ENCODE measurements at places on chromosomes 4 and X.

DNA sequence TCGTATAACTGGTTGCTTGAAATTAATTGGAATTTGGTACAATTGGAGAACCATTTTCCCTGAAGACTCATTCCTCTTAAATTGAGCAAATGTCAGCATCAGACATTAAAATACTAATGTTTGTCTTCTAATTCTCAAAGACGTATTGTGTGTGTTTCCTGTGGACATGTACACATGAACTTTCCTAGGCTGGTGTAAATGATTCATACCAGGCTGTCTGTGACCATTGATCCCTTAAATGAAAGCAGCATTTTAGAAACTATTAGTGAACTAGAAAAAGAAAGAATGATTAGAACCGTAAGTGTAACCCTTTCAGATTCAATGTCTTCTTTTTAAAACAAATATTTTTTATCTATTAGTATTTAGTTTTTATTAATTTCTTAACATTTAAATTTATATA, 332.9 kb downstream of the PPP3CA start:
- DNase-seq: no peak

DNA sequence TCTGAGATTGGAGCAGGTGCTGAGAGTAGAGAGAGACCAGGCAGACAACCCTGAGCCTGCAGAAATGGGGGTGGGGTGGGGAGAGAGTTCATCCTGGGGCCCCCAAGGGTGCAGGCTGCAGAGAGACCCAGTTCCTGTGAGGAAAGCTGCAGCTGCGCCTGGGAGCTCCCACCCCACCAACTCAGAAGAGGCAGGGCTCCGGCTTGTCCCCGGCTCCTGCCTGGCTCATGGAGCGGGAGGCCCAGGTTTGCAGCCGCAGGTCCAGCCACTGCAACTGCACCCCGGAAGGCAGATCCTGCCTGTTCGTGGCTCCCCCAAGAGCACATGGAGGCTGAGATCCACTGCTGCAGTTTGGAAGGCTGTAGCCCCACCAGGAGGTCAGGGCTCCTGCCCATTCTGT, 44.2 kb upstream of the DGKK start:
- no peak for DNase-seq

- DNase-seq: no peak
Measured at GRCh38 chr4:145453163-145453520, 28.5 kb upstream of the SMAD1 start.

GRCh38 chrX:107452581-107452980, 3.1 kb downstream of the FRMPD3 start:
- DNase-seq: no peak

- no peak for DNase-seq
Measured at GRCh38 chr4:136088211-136088867, 1444.0 kb downstream of the PCDH18 start.

GRCh38 chrX:40543661-40544328, 37.0 kb upstream of the ATP6AP2 start:
- no peak for DNase-seq

DNA sequence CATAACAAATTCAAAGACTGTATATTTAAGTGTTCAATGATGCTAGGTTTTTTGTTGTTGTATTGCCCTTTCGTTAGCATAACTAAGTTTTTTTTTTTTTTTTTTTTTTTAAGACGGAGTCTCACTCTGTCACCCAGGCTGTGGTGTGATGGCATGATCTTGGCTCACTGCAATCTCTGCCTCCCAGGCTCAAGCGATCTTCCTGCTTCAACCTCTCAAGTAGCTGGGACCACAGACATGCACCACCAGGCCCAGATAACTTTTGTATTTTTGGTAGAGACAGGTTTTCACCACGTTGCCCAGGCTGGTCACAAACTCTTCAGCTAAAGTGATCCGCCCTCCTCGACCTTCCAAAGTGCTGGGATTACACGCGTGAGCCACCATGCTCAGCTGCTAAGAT, 7.0 kb downstream of the SH3BGRL start:
- no peak for DNase-seq

DNA sequence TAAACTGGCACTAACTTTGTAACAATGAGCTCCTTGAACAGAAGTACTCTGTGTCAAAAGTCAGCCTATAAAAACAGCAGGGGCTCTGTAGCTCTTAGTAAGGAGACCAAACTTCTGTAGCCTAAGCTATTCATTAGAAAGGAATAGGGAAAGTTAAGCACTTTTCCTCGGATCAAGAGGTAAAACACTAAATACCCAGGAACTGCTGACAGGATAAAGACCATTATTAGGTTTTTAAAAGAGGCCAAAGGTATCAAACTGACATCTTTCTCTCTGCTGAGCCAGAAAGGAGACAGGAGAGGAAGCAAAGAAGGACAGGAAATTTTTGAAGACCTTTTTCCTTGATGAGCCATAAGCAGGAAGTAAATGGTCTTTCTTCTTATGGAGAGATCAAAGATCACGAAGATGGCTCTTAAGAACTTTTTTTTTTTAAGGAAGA, 31.9 kb downstream of the ANAPC10 start:
- DNase-seq: no peak

DNA sequence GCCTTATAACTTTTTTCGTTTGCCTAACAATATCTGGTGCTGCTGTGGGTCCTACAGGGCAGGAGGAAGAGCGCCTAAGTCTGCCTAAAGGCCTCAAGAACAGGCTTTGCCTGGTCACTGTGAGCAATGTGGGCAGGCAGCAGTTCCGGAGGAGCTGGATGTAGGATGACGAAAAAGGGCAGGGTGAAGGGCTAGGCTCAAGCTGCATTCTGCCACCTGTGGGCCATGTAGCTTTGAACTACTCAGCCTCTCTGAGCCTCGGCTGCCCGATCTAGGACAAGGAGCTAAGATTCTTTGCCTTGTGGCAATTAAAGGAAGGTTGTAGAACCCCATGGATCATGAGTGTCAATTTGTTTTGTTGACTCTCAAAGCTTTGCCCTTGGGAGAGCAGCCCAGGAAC, 57.1 kb upstream of the MAMLD1 start:
- DNase-seq: no peak

- DNase-seq: peak; percentile 69
Measured at GRCh38 chr4:5798462-5798861, 87.5 kb downstream of the EVC start.

DNA sequence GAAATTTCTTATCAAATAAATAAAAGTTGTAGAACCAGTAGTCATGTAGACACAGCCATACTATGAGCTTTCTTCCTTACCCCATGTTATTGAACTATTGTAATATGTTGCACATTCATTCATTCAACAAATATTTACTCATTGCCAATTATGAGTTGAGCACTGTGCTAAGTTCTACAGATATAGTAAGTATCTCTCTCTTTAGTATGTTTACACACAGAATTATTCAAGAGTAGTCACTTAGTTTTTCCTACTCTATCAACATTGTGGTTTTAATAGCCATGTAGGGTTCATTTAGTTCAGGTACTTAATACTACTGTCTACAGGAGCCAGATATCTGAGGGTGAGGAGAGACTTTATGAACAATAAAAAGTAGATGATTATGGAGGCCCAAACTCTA, 86.2 kb downstream of the TEX13A start:
- no peak for DNase-seq

DNA sequence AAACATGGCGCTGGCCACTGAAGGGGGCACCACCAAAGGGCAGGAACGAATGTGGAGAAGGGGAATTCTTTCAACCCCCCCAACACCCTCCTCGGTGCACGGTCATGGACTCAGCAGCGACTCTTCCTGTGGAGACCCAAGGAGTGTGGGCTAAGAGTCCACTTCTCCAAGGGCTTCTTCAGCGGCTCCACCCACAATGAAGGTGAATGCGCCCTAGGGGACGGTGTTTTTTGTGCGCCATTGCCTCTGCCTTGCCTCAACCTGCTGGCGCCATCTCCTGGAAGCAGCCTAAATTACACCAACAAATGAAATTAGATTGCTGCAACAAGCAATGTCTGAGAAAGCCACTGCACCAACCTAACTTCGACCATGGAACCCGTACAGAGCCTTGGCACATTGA, 169.2 kb upstream of the MAGEB18 start:
- DNase-seq: no peak

DNA sequence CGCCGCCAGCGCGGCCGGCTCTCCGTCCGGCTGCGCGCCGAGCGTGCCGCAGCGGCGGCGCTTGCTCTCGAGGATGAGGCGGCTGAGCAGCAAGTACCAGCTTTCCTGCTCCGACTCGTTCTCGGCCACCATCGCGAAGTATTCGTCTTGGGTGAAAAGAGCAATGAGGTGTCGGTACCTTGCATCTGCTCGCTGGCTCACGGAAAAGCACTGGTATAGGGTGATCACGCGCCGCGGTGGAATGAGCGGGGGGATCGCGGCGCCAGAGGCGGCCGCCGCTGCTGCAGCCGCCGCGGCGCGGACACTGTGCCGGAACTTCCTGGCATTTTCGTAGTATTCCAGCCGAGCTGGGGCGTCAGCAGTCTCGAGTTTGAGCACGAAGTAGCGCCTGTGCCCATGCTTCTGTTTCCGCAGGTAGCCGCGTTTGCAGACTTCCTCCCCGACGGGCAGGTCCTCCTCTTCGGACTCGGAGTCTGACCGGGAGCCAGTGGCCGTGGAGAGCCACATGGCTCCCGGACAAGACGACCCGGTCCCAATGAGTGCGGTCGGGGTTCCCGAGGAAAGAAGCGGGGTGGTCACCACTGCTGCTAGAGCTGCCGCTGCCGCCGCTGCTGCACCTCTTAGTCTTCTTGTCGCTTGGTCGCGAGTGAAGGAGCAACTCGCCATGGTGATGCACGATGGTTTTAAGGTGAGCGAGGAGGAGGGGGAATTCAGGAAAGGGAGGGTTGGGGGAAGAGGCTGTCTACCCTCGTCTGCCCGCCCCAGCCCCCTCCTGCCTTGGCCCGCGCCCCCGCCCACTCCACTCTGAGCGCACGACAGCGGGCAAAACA, 469 bp downstream of the IRS4 start:
- no peak for DNase-seq

- no peak for DNase-seq
Measured at GRCh38 chr4:100086766-100087431, 103.4 kb downstream of the DDIT4L start.

DNA sequence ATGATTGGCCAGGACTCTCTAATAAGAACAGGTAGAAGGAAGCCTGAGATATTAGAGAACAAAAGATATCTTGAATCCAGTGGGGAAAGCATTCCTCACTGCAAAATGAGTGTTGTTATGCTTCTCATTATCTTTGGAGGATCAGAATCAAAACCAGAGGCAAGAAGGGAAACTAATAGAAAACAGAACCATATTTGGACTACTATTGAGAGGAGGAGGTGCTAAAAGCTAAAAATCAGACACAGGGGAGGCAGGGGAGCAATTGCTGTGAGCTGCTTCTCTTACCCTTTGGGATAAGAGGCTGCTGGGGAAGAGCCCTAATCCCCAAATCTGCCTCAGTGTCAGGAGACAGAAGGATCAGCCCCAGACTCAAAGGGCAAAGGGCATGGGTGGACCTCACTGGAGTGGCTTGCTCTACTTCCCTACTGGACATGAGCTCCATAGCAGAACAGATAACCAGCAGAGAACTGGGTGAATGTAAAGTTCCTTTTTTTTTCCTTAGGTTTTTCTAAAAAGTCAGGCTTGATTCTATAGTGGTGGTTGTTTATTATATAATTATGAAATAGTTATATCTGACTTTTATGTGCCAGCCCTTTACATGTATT, 60.1 kb downstream of the SEPTIN11 start:
- DNase-seq: no peak

DNA sequence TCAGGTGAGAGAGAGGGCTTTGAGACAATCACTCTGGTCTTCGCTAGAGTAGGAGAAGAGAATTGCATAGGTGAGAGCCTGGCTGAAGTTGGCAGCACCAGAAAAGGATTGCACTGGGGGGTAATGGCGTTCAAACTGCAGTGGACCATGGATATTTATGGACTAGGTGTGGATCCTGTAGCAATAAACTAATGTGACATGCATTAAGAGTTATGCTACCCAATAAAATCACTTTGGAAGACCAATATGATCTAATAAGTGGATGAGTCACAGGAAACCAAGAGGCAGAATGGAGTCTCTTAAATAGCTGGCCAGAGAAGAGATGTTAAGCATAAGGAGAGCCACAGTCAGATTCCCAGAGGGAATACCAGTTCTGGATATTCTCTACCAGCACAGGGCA, 259.8 kb downstream of the FBXO8 start:
- no peak for DNase-seq

GRCh38 chrX:4708970-4709760, 995.7 kb upstream of the PRKX start:
- no peak for DNase-seq

DNA sequence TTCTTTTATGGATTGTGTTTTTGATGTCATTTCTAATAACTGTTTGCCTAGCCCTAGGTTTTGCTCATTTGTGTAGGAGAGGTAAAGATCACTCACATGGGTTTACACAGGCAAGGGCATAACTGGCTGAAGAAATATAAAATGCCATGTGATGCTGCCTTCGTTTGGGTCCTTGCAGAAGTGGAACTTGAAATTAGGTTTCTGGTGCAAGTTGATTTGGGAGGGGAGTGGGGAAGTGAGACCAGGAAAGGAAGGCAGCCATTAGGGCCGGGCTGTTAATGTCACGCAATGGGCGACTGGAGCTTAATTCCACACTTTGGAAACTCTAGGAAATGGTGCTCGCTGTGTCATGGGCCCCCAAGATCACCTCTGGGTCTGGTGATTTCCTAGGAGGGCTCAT, 14.5 kb downstream of the CLCN4 start:
- DNase-seq: no peak

GRCh38 chrX:153670748-153671588, 2.6 kb downstream of the PNCK start:
- DNase-seq: peak; percentile 64

DNA sequence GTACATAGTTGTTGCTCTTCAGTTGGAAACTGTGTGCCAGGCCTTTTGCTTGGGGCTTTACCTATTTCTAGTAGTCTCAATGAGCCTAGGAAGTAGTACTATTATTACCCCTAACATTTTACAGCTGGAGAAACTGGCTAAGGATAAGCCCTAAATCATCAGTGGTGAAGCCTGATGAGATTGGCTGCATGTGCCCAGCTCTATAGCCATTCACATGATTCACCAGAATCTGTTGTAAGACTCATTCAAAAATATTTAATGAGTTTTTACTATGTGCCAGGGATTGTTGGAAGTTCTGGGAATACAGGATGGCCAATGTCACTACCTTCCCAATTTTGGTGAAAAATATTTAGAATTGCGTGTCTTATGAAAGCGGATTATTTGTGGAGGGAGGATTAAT, 2.8 kb downstream of the KIT start:
- DNase-seq: no peak

DNA sequence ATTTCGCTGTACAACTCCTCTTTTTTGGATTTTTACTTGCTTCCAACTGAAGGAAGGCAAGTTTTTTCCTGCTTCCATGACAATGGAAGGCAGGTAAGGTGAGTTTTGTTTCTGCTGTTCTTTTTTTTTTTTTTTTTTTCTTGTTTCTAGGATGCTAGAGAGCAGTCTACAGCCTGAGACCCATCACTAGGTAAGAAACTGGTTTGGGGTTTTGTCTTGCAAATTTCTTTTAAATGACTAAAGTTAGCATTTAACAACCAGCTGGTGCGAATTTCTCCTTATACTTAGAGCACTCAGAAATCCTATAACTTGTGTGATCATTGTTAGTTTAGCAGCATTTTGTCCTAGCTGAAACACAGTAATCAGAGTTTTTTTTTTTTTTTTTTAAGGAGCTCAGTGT, 378.4 kb upstream of the CNKSR2 start:
- DNase-seq: no peak
